Activated CD4-positive, alpha-beta T cell treated with anti-CD3 and anti-CD28 coated beads, Interleukin-2, Interleukin-4, amounts not matched to agents 100 ng/mL and 50 ng/mL, durations not matched to agents 16 hours and 8 hours (primary cell): ENCODE measurements at places on chromosomes 1 and 21.
A peak's percentile ranks its signal among the peaks of the same experiment; 100 is the strongest.

- no peak for DNase-seq
Observed at GRCh38 chr1:11053758-11054137, 6.1 kb downstream of the SRM start.

- no peak for DNase-seq
Observed at GRCh38 chr1:197463142-197463541, 195.1 kb downstream of the CRB1 start.

DNA sequence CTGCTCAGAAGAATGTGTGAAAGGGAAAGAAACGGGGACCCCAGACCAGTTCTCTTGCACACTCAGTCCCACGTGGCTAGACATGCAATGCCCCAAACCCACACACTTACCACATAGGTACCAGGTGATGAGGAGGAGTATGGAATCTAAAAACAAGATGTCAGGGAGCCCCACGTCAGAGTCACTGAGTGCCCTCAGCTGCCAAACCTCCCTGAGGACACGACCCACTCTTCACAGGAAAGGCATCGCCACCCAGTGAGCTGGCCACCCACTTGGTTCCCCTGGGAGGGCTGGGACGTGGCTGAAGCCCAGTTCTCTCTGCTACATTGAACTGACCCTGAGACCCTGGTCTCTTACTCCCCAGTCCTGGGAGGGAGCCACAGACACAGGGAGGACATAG lies 41.4 kb downstream of the MRPL37 start:
- DNase-seq, result no peak

DNA sequence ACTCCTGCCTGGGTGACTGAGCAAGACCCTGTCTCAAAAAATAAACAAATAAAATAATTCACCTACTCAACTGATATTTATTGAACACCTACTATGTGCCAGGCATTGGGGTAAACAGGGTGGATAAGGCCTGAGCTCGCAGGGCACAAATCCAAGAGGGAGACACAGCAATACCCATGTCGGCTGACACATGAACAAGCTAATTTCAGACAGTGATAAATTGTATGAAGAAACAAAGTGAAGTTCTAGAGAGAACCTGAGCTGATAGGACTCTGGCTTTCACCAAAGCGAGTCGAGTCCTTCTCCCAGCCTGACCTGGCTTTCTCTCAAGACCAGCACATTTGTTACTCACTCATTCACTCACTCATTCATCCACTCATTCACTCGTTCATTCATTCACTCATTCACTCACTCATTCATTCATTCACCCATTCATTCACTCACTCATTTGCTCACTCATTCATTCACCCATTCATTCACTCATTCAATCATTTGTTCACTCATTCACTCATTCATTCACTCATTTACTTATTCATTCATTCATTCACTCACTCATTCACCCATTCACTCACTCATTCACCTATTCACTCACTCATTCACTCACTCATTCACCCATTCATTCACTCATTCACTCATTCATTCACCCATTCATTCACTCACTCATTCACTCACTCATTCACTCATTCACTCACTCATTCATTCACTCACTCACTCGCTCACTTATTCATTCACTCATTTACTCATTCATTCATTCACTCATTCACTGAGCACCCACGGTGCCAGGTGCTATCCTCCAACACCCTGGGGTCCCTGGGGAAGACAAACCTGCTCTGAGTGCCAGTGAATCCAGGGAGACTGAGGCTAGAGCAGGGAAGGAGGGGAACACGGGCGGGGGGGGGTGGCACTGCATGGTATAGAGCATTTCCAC lies 37.4 kb upstream of the CASZ1 start:
- no peak for DNase-seq

DNA sequence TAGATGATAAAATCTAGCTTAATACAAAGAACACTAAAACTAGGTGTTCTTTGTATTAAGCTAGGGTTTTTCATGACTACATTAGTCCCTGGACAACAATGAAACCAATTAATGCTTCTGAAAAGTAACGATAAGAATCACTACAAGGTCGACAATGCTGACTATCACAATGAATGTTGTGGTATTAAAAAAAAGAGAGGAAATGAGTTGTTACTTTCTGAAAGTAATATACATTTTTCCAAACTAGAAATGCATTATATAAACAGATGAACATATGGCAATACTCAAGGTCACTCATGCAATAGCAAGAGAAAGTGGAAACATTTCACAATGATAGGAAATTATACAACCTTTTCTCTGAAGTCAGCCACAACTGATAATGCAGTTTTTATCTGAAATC lies 19.0 kb downstream of the DPH5 start:
- peak; percentile 43 for DNase-seq
